ENCODE measurements at places on chromosomes 5 and 9.

DNA sequence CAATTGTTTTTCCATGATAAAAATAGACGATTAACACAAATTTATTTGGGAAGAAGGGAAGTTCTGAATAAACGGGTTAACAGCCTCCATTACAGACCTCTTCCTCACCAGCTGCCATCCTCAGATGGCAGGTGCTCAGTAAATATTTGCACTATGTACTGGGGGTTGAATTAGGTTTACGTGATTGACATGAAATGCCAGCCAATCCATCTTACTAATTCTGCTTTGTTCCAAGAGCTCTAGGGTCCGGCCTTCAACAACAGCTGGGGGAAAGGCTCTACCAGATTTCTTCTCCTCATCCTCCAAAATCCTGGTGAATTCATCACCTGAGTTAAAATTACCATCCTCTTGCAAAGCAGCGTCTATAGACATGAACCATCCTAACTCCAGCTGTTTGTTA, 104.6 kb downstream of the MTX3 start:
- no peak for DNase-seq

GRCh38 chr5:145936401-145937131, at the start of gene SH3RF2:
Gene SH3RF2 (plus strand): TSS chr5:145936578. CDS start chr5:145937929, 1,351 bp downstream.
- DNase-seq: no peak

- no peak for DNase-seq
Observed at GRCh38 chr9:89185980-89186379, 7.4 kb upstream of the SHC3 start.

DNA sequence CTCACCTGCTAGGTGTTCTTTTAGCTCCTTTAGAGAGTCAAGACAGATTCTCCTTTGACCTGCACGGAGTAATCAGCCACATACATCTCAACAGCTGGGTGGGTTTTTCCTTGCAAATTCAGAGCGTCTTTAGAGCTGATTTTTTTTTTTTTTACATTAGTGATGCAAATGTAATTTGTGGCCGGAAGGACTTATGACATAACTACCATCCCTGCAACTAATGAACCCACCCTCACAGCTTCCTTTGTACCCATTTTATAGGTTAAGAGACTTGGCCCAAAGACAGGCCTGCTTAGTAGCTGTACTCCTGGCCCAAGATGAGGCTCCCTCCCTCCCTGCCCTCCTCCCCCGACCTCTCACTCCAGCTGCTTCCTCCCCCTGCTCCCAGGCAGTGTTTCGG, 69.9 kb upstream of the NIPAL4 start:
- DNase-seq: no peak

DNA sequence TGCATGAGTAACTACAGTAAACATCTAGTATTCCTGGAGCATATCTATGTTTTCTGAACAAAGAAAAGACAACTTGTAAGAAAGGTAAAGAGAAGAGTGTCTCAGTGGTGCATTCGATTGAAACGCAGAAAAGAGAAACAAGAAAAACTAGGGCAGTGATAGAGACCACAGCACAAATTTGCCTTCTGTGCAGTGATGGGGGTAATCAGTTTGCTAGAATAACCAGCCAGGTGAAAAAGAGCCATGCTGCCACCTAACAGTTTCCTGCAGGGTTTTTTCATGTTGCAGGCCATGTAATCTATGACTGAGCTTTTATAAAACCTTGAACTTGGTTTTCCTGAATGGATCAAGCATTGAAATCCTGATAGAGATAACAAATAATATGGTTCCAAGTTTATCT, 198.4 kb upstream of the MEF2C start:
- no peak for DNase-seq

- no peak for DNase-seq
Observed at GRCh38 chr5:43661102-43661501, 58.1 kb downstream of the NNT start.

DNA sequence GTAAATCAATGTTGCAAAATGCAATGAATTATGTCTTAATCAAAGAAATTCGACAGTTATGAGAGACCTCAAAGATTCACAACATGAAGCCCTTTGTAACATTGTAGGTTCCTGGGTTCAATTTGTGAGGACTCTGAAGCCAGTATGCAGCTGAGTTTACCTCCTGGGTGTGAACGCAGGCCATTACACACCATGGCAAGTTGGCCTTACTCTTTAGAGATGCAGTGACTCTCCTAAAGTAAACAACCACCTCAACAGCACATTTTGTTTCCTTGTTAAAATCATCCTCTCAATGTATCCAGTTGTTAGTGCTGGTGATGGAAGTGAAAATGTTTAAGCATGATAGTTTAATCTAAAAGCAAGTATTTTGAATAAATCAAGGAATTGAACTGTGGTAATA, 73.8 kb downstream of the JAKMIP2 start:
- DNase-seq: no peak

GRCh38 chr9:71826279-71826678, 58.0 kb upstream of the CEMIP2 start:
- no peak for DNase-seq

DNA sequence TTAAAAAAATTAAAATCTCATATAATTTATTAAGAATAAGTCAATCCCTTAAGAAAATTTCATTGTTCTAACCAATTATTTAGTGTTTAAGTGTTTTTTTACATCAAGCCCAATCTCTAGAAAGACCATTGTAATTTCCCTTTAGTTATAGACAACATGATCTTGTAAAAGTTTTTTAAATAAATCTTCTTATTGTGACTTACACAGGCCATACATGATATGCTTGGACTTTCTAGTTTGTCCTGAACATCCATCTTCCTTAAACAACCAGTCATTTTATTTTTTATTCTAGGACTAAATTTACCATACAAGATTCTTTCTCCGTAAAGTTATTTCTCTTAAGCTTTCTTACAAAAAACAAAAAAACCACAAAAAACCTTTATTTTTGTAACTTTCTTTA, 126.5 kb upstream of the MAST4 start:
- DNase-seq: no peak

- DNase-seq: no peak
Observed at GRCh38 chr5:32241034-32241783, 67.1 kb upstream of the GOLPH3 start.

DNA sequence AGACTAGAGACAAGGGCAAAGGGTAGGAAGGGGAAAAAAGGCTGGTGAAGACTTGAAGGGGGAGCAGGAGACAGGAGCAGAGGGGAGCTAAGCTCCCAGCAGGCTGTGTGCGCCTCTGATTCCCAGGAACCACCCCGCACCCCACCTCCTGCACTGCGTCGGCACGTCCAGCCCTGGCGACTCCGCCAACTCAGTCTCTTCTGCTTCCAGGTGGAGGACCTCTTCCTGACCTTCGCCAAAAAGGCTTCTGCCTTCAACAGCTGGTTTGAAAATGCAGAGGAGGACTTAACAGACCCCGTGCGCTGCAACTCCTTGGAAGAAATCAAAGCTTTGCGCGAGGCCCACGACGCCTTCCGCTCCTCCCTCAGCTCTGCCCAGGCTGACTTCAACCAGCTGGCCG, 30.5 kb downstream of the DYNC2I2 start:
- no peak for DNase-seq

All from hypothalamus (tissue), 51 donors.